ENCODE measurements at places on chromosomes 11 and 22. TPM values are rescaled to one million over a fixed set of nuclear protein-coding genes. Genes with fewer than 3 reads are reported as not detected.

GRCh38 chr11:41394521-41395195 lies 64.8 kb downstream of the LRRC4C start:
- no peak for DNase-seq
- no peak overlapping the region for H3K4me3 ChIP-seq
- H3K27ac ChIP-seq: no peak overlapping the region
- H3K4me1 ChIP-seq: no peaks in the 10 kb centered on the region
- H3K36me3 ChIP-seq: no peaks in the 10 kb centered on the region

- H3K36me3 ChIP-seq: peaks cover 6% of the 10 kb centered on the region
- peak overlapping the region; percentile 94 for H3K27ac ChIP-seq
- peak overlapping the region; percentile 79 for H3K4me3 ChIP-seq
Measured at GRCh38 chr22:37267135-37267587, 15.1 kb upstream of the CYTH4 start.

DNA sequence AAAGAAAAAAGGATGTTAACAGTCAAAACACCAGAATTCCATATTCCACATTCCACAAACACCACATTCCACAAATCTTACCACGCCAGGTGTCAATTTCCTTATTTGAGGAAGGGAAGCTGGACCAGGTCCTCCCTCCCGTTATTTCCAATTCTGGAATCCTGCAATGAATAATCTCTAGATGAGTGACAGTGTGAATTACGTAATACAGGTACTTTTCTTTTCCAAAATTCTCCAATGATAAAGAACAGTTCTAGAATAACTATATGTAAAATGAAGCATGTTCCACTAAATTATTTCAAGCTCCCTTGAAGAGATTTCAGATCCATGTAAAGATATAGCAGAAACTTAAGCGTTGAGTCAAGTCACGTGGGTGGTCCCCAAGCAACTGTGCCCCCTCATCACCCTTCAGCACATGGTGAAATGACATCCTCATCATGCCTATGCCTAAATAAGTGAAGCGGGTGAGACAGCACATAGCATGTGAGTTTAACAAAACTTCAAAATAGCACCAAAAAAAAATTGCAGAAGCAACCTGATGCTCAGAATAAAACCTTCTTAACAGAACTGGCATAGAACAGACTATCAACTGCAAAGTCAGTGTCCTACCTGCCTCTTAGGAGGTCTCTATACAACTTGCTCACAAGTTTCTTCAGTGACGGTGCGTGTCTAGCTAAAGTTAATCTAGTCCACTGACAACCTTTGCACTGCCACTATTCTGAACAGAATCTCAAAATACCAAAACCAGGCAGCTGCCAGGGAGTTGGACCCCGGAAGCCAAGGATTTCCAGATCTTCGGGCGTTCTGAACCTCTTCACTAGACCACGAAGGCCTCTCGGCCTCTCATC lies 876 bp downstream of the NFRKB start:
- H3K4me3 ChIP-seq: peak overlapping the region; percentile 91
- no peak for DNase-seq

GRCh38 chr11:22221143-22221542 lies 28.3 kb downstream of the ANO5 start:
- H3K36me3 ChIP-seq: no peaks in the 10 kb centered on the region
- no peak overlapping the region for H3K4me3 ChIP-seq
- no peak overlapping the region for H3K27ac ChIP-seq
- H3K27me3 ChIP-seq: no peaks in the 10 kb centered on the region
- no peak for DNase-seq

DNA sequence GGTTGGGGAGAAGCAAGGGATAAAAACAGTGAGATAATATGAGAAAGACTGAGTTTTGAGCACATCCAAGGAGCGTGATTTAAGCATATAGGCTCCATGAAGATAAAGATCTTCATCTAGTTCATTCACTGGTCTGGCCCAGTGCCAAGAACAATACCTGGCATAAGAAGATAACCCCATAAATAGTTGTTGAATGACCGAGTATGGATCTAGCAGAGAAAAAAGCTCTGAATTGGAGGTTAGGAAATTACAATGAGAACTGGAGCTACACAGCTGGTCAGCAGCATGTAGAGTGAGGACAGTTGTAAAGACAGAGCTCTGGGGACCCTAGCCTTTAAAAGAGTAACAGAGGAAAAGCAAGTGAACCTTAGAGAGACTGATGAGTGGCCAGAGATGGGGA lies 33.0 kb upstream of the PAK1 start:
- no peak overlapping the region for H3K4me3 ChIP-seq
- DNase-seq: no peak
- H3K27ac ChIP-seq: no peak overlapping the region

- H3K27me3 ChIP-seq: no peaks in the 10 kb centered on the region
- no peak overlapping the region for H3K27ac ChIP-seq
- no peaks in the 10 kb centered on the region for H3K4me1 ChIP-seq
- H3K36me3 ChIP-seq: no peaks in the 10 kb centered on the region
- no peak for DNase-seq
- no peak overlapping the region for H3K4me3 ChIP-seq
Measured at GRCh38 chr11:117523680-117524079, 196.0 kb downstream of the CEP164 start.

DNA sequence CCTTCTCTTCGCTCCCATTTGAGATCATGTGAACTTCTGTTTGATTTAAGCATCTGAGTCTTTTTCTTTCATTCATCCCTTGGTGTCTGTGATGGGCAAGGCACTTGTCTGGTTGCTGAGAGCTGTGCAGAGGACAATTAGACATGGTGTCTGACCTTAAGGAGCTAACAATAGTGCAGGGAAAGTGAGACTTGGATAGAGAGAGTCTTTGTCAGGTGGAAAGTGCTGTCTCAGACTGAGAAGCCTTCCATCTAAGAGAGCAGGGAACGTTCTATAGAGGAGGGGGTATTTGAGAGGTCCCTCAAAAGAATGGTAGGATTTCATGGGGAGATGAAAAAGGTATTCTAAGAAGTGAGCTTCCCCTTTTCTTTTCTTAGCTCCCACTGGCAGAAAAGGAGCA lies 14.1 kb downstream of the MICAL3 start:
- no peak overlapping the region for H3K4me3 ChIP-seq
- H3K27ac ChIP-seq: no peak overlapping the region
- H3K27me3 ChIP-seq: peaks cover 2% of the 10 kb centered on the region
- H3K36me3 ChIP-seq: no peaks in the 10 kb centered on the region
- no peaks in the 10 kb centered on the region for H3K4me1 ChIP-seq

GRCh38 chr11:117565709-117566108 lies 231.3 kb downstream of the DSCAML1 start:
- H3K27me3 ChIP-seq: no peaks in the 10 kb centered on the region
- H3K4me3 ChIP-seq: no peak overlapping the region
- DNase-seq: no peak
- no peaks in the 10 kb centered on the region for H3K36me3 ChIP-seq

- no peak overlapping the region for H3K4me3 ChIP-seq
- H3K27ac ChIP-seq: no peak overlapping the region
- DNase-seq: peak; percentile 29
- no peaks in the 10 kb centered on the region for H3K4me1 ChIP-seq
- no peaks in the 10 kb centered on the region for H3K36me3 ChIP-seq
Measured at GRCh38 chr11:8090756-8091155, 9.7 kb downstream of the TUB start.

- H3K4me1 ChIP-seq: peaks cover 15% of the 10 kb centered on the region
- H3K4me3 ChIP-seq: no peak overlapping the region
- H3K27ac ChIP-seq: no peak overlapping the region
- peaks cover 22% of the 10 kb centered on the region for H3K27me3 ChIP-seq
- no peak for DNase-seq
Measured at GRCh38 chr22:28894334-28894733, 11.0 kb downstream of the ZNRF3 start.

- H3K27me3 ChIP-seq: no peaks in the 10 kb centered on the region
- H3K4me1 ChIP-seq: no peaks in the 10 kb centered on the region
- no peaks in the 10 kb centered on the region for H3K36me3 ChIP-seq
- H3K4me3 ChIP-seq: no peak overlapping the region
Measured at GRCh38 chr11:69916806-69917387, 97.7 kb upstream of the FGF3 start.

- H3K4me3 ChIP-seq: no peak overlapping the region
- peaks cover 11% of the 10 kb centered on the region for H3K27me3 ChIP-seq
Measured at GRCh38 chr11:129768356-129768755, 47.3 kb upstream of the TMEM45B start.

DNA sequence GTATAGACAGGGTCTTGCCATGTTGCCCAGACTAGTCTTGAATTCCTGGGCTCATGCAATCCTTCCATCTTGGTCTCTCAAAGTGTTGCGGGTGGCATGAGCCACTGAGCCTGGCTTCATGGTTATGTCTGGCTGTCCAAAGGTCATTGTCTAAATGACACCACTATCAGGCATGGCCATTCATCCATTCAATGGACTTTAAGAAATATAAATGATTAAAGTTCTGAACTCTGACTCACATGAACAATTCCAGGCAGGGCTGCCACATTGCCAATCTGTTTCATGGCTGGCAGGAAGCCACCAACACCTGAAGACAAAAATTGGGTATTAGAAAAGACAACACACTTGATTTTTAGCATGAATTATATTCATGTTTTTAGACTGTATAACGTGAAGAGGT lies 4.1 kb downstream of the RTCB start:
- no peaks in the 10 kb centered on the region for H3K27me3 ChIP-seq
- peaks cover 44% of the 10 kb centered on the region for H3K36me3 ChIP-seq
- no peak for DNase-seq
- no peak overlapping the region for H3K4me3 ChIP-seq
- peaks cover 49% of the 10 kb centered on the region for H3K4me1 ChIP-seq

Gene ZNF280A
- total RNA-seq: not detected

Gene DDTL
- 3.4 TPM for total RNA-seq

Gene MMP12
- not detected for total RNA-seq

Gene VPREB3
- total RNA-seq: not detected

Gene B3GAT1
- total RNA-seq: 1.6 TPM

Data from activated CD4-positive, alpha-beta T cell treated with anti-CD3 and anti-CD28 coated beads, Interleukin-2, amount 10 ng/mL, durations not matched to agents 7 days and 5 days (primary cell).